Hematopoietic multipotent progenitor cell treated with erythropoietin and hydrocortisone succinate and interleukin-3 and kit ligand, for 17 days (in vitro differentiated cells): ENCODE measurements at places on chromosomes 5 and 9.

DNA sequence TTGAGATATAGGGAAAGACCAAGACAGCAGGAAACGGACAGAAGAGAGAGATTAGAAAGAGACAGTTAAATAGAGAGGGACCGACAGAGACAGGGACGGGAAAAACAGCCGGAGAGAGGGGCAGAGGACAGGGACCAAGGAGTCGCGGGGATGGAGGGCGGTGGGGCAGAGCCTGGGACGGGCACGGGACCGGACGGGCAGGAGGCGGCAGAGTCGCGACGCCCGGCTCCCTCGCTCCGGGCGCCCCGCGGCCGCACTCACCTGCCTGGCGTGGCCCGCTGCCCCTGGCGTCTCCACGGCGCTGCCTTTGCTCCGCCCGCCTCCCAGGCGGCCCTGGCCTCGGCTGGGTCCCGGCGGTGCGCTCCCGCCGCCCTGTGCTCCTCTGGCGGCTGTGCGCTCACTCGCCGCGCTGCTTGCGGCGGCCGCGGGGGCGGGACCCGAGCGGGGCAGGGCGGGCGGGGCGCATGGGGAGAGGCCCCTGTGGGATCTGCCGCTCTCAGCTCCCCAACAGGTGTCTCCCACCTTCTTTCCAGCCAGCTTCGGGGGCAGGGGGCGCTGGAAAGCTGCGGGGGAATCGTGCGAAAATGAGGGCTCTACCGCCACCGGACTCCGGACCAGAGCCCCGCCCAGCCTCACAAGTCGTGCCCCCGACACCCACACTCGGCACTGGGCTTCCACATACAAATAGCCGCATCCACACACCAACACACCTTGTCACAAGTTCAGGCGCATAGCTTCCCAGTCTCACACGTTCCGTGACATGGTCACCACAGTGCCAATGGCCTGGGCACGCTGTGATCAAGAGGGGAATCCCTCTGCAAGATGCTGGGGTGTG lies at the start of gene ARID3C:
Gene ARID3C (minus strand): TSS at position 411 of the 835 bp plus-strand sequence. CDS start 1,052 bp downstream, outside the sequence.
- DNase-seq, result no peak

GRCh38 chr9:84850830-84851392 lies 181.4 kb downstream of the NTRK2 start:
- DNase-seq, result no peak

DNA sequence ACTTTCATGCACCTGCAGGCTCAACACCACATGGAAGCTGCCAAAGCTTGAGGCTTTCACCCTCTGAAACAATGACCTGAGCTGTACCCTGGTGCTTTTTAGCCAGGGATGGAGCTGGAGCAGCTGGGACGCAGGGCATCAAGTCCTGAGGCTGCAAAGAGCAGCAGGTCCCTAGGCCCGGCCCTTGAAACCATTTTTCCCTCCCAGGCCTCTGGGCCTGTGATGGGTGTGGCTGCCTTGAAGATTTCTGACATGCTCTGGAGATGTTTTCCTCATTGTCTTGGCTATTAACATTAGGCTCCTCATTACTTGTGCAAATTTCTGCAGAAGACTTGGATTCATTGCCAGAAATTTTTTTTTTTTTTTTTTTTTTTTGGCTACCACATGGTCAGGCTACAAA lies 30.3 kb upstream of the GHR start:
- DNase-seq, result no peak

GRCh38 chr9:7862170-7862569 lies 62.6 kb upstream of the DMAC1 start:
- no peak for DNase-seq

DNA sequence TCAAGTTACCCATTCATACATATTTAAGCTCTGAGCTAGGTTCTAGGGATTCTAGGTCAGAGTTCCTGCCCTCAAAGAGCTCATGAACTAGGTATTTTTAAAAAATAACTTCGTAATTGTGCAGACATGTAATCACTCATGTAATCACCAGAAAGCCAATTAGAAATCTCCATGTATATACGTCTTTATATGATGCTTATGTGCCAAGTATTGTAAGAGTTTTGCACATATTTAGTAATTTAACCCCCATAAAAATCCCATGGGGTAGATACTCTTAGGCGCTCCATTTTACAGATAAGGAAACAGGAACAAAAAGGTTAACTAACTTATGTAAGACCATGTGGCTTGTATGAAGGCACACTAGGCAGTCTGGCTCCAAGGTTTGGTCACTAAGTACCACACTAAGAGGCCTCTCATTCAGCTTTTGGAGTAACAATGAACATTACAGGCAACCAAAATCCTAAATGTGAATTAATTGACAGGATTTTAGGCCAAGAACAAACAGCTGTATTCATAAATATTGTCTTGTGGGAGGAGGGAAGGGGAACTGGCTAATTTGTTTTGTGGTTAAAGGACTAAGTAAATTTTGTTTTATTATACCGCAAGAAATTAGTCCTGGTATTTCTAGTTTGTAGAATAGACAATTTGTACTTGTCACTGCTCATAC lies 1.7 kb upstream of the OTULINL start:
- no peak for DNase-seq

DNA sequence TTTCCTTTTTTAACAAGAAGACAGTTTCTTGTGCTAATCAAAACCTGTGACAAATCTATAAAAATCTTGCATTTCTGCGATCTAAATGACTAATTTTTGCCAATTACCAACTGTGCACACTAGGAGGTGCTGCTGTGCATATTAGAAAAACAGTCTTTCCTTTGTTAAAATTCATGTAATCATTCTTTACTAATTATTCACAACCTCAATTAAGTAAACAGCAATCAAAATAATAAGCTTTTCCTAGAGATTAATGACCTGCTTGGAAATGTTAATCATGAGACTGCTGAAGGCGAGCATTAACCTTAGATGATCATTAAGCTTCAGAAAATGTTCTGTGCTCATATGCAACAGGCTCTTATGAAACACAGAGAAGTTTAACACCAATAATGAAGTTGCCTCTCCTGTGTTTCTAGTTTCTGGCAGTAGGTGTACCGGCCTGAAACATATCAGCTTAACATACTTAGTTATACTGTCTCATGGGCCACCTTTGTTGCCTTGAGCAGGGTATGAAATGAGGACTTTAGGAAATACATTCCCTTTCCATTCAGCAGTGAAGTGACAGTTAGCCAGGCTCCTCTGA lies 17.7 kb downstream of the RFESD start:
- peak; percentile 72 for DNase-seq

- DNase-seq, result no peak
Observed at GRCh38 chr9:134489621-134490408, 151.8 kb upstream of the COL5A1 start.

DNA sequence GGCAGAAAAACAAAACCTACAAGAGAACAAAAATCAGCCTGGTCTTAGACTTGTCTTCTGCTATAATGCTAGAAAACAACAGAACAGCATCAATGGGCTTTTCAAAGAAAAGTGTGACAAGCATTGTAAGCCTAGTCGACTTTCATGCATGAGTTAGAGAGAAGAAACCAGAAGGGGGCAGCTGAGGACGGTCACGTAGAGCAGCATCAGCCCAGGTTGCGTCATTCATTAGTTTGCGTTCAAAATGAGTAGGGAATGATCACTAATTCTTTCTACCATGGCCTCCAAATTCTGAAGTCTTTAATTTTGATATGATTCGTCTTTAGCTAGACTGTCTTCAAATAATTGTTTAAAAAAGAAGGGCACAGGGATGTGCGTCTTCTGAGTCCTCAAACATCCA lies 4.7 kb upstream of the ISCA1 start:
- peak; percentile 85 for DNase-seq

DNA sequence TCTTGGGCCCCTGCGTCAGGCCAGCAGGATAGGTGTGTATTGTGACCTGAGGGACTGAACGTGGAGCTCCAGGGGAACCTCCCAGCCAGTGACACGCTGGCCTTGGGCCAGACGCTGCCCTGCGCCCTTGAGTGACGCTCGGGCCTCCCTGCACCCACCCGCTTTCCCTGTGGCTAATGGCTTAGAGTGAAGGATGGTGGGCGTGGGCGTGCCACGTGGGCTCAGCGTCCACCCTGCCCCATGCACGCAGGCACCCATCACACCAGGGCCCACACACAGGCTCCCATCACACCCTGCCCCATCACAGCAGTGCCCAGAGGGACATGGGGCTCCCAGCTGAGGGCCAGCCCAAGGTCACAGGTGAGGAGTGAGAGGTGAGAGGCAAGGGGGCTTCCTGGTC lies 5.1 kb upstream of the FUT7 start:
- DNase-seq, result no peak

- DNase-seq, result no peak
Observed at GRCh38 chr9:98280162-98280561, 24.7 kb upstream of the TBC1D2 start.

- DNase-seq, result no peak
Observed at GRCh38 chr9:91954841-91955471, 4.9 kb upstream of the ROR2 start.

DNA sequence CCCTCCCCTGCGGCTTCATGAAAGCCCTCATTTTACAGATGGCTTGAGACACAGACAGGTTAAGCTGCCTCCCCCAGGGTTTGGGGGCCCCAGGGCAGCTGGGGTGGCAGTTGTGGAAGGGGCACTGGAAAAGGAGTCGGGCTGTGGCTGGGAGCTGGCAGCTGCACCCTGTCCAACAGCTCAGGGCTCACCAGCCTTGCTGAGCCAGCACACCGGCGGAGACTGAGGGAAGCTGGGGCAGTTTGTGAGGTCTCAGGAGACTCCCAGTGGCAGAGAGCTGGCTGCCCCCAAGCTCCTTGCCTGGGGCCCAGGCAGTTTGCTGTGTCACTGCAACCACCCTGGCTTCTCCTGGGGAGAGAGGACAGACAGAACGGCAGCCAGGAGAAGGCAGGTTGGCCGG lies 34.8 kb upstream of the RAPGEF1 start:
- DNase-seq, result no peak

- DNase-seq, result no peak
Observed at GRCh38 chr9:23621188-23621587, 204.9 kb downstream of the ELAVL2 start.

GRCh38 chr5:114223866-114224265 lies 138.0 kb upstream of the KCNN2 start:
- no peak for DNase-seq

DNA sequence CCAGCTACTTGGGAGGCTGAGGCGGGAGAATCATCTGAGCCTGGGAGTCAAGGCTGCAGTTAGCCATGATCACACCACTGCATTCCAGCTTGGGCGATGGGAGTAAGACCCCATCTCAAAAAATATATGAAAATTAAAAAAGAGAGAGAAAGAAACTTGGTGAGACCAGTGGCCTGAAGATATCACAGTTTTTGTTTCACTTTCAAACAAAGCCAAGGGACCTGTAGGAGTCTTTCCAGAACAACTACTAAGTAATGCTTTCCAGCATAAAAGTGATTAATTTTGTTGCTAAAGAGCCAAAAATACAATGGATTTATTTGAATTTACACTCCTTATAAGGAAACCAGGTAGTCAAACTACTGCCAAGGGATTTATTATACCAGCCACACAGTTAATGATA lies 23.5 kb downstream of the GKAP1 start:
- no peak for DNase-seq

GRCh38 chr5:163916376-163916775 lies 411.0 kb downstream of the MAT2B start:
- DNase-seq, result no peak

GRCh38 chr9:108466304-108466703 lies 389.5 kb downstream of the ACTL7B start:
- DNase-seq, result no peak

DNA sequence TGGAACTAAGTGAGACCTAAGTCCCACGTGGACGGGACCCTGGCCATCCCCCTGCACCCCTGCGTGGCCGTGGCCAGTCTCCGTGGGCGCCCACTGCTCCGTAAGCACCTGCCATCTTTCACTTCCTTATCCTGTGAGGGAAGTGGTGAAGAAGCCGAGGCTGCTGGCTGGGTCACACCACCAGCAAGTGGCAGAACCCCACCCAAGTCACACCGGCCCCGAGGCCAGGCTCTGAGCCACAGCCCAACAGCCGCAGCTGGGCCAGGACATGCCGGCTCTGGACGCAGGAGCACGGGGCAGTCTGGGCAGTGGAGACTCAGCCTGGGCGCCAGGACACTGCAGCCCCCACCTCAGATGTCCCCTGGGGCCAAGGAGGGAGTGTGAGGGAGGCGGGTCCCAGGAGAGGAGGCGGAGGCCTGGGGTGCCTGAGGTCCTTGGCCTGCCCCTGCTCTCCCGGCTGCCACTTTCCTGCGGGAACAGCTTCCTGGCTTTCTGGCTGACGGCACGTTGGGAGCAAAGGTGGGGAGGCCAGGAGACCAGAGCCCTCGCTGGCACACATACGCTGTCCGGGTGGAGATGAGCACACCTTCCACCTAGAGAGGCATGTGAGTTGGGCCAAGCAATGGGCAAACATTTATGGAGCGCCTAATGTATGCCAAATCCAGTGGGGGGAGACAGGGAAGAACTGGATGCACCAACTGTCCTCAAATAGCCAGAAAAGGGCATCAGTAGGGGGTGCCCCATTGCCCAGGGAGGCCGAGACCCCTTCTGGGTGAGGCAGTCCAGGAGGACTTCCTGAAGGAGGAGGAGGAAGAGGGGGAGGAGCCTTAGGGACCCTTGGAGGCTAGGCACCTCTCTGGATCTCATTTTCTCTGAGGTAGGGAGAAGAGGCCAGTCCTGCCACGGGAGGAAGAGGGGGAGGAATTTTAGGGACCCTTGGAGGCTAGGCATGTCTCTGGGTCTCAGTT lies 43.9 kb upstream of the EGFL7 start:
- DNase-seq, result no peak

GRCh38 chr5:34790069-34790468 lies 48.9 kb upstream of the TTC23L start:
- DNase-seq, result no peak

DNA sequence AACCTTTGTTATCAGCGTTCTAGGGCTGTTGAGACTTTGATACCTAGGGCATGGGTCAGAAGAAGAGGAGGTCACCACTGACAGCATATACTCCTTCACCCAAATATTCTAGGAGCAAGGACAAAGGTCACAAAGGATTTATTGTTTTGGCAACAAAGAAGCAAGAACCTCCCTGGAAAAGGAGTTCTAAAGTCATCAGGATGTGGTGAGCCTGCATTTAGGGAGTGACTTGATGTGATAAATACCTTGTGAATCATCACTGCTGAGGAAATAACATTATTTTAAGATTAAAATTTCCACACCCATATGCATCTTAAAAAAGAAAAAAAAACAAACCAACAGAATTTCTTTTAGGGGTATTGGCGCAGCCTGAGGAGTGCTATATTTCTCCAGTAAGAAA lies 13.9 kb downstream of the IFNA1 start:
- DNase-seq, result no peak

DNA sequence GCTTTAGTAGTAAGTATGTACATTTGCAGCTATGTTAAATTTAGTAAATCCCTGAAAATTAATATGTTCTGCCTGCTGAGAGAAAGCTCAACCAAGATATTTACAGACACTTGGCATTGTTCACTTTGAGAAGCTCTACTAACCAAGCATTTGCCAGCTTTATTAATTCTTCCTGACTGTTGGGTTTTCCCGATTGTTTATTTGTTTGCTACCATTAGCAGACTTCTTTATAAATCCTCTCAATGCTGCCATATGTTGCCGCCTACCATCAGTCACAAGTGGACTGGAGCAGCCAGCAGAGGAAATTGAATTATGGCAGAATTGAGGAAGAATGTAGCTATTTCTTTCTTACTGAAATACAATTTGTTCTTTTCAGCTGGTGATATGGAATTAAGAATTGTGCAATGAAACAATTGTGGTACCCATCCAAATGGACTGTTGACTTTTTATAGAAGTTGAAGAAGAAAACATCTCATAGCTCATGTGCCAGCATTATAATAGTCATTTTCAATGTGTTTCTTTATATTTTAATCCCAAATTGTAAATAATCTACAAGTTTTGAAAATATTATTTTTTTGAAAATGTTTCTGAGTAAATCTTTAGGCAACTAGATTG lies 588.7 kb upstream of the CDH6 start:
- no peak for DNase-seq
